ENCODE measurements at places on chromosomes 7 and 10. TPM values are rescaled to one million over a fixed set of nuclear protein-coding genes. Genes with fewer than 3 reads are reported as not detected.

H2BK1 gene
- not detected for total RNA-seq

DNA sequence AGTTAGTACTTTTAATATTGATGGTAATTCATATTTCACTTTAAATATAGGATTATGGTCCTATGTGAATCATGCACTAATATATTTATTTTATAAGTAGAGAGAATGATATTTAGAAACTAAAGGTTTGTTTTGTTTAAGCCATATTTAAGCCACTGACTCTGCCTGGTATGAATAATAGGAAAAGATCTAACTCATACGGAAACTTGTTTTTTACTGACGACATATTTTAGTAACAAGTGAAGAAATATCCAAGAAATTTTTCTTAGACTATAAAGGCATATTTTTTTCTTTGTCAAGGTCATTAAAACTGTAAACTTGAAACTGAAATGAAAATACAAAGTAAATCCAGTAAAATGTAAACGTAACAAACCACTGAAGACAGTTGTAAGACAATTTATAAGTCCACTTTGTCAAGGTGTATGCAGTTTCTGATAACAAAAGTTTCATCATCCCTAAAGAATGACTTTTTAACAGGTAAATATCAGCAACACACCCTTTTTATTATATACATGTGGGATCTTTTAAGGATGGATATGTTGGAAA is 147.1 kb downstream of the PHF14 start:
- H3K4me1 ChIP-seq: no peaks in the 10 kb centered on the region
- no peak overlapping the region for H3K4me3 ChIP-seq
- H3K27me3 ChIP-seq: no peaks in the 10 kb centered on the region
- no peaks in the 10 kb centered on the region for H3K36me3 ChIP-seq
- no peak overlapping the region for H3K27ac ChIP-seq
- DNase-seq: no peak

- DNase-seq: no peak
- H3K36me3 ChIP-seq: no peaks in the 10 kb centered on the region
- H3K27me3 ChIP-seq: no peaks in the 10 kb centered on the region
- no peak overlapping the region for H3K27ac ChIP-seq
- H3K4me1 ChIP-seq: no peaks in the 10 kb centered on the region
Measured at GRCh38 chr10:130809761-130810515, 501.6 kb downstream of the TCERG1L start.

NEUROG3 gene
- total RNA-seq: 3.1 TPM

PDZD7 gene
- total RNA-seq: 0.19 TPM

LHPP gene
- total RNA-seq: 24.6 TPM

GRCh38 chr7:80481196-80481884 is 30.5 kb downstream of the GNAT3 start:
- H3K4me1 ChIP-seq: no peaks in the 10 kb centered on the region
- no peaks in the 10 kb centered on the region for H3K27me3 ChIP-seq
- no peak overlapping the region for H3K27ac ChIP-seq
- no peaks in the 10 kb centered on the region for H3K36me3 ChIP-seq
- no peak for DNase-seq

Measured in colonic mucosa (tissue), 4 donors.